ENCODE measurements at places on chromosomes 11 and 22.

GRCh38 chr11:86812981-86813380 is 12.6 kb downstream of the PRSS23 start:
- DNase-seq: no peak

- no peak for DNase-seq
Observed at GRCh38 chr11:110621826-110622225, 90.4 kb downstream of the ARHGAP20 start.

GRCh38 chr11:131773626-131774025 is 403.2 kb downstream of the NTM start:
- DNase-seq: no peak

DNA sequence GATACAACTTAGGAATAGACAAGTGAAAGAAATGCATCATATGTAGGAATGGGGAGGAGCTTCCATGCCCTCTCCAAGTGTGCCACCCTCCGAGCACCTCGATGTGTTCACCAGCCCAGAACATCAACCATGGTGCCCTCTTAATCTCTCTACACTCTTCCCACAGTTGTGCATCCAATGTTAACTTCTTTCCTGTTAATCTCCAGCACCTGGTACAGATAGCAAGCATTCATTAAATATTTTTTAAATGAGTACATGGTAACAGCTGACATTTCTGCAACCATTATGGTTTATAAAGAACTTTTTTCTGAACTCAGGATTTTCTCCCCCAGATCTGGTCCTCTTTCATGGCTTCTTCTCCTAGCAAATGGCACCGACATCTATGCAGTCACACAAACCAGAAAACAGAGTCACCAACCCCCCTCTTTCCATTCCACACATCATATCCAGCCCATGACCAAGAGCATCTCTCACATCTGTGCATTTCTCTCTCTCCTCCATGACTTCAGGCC is 118.1 kb upstream of the CLPB start:
- DNase-seq: no peak

- no peak for DNase-seq
Observed at GRCh38 chr11:131136486-131136885, 220.2 kb upstream of the SNX19 start.

Measured in kidney glomerular epithelial cell (primary cell).